ENCODE measurements at places on chromosomes 3 and 15. TPM values are rescaled to one million over a fixed set of nuclear protein-coding genes. Genes with fewer than 3 reads are reported as not detected.

- no peak for DNase-seq
These were observed 38.6 kb downstream of the UMPS start for GRCh38 chr3:124768812-124769211.

DNA sequence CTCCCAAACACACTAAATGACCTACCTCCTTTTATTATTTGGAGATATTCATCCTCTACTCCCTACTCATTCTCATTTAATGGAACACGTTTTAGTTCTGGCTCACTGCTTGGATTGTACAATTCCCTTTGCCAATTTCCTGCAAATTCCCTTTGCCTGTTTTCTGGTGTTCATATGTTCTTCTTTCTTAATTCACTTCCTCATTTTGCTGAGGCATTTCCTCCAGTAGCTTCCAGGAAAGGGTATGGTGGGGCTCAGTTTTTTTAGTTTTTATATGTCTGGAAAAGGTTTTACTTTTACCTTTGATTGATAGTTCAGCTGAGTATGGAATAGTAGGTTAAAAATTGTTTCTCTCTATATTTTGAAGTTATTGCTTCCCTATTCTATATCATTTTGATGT lies 143.6 kb upstream of the GOLIM4 start:
- no peak for DNase-seq

GRCh38 chr3:43181202-43181821 lies 75.4 kb upstream of the POMGNT2 start:
- no peak for DNase-seq

DNA sequence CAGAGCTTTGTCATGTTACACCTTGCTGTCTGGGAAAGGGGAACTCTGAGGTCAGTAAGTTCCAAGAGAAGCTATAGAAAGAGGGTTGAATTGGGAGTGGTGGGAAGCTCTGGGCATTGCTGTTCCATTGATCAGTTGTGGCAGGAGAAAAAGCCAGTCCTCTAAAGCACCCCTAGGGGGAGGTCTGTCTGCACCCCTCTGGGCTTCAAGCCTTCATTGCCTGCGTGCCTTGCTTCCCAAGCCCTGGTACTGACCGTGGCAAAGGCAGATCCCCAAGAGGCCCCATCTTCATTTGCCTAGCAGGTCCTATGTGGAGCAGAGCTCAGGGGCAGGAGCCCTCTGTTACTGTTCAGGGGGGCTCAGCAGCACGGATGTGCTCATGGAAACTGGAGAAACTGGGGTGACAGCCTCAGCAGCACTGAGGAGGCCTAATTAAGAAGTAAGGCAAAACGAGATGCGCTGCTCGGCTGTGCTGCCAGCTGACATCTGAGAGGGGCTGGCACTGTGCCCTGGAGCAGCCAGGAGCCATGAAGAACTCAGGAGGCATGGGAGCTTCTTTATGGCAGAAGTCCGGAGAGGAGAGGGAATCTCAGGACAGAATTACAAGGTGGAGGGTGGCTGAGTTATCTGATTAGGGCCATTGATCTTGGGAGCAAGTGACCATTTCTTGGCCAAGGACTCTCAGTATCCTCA lies 270.9 kb downstream of the RPLP1 start:
- no peak for DNase-seq

DNA sequence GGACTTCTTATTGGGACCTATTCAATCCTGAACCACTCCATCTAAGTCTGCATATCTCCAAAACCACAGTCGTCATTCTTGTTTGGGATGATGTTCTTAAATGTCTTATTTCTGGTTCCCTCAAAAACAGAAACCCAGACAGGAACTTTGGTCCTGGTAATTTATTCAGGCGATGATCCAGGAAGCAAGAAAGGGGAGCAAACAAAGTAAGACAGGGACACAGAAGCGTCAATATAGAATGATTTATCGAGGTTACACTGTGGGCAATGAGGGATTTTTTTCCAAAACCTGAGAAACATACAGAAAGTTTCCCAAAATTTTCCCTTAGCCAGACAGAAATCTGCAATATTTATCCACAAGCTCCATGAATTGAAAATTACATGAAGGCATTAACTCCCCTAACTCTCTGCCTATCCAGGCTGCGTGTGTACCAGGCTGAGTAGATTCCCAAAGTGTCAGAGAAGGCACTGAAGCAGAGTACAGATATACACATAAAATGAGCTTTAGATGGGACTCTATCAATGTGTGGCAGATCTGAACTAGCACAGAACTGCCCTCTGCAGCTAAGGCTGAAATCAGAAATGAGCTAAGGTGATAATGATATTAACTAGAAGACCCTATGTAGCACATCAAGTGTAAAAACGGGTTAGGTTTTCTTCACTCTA lies 43.2 kb downstream of the TP63 start:
- DNase-seq: no peak

PPARG gene
- 17.8 TPM for total RNA-seq

Data from suprapubic skin (tissue), 4 donors.